ENCODE measurements at places on chromosomes 16 and 17.

DNA sequence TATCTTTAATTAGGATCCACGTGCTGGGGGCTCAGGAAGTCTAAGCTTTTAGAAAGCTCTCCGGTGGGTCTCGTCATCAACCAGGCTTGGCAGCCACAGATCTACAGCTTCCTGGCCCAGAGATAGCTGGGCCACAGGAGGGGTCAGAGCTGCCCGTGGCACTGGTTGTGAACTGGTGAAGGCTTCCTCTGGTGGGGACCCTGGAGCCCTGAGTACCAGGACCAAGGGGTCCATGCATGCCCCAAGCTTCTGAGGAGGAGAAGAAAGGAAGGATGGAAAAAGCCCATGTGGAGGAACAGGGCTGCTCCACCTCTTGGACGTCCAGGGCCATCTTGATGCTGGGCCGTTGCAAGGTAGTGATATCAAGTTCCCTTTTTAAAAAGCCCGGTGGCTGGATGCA lies 13.3 kb downstream of the RMI2 start:
- no peak for DNase-seq

DNA sequence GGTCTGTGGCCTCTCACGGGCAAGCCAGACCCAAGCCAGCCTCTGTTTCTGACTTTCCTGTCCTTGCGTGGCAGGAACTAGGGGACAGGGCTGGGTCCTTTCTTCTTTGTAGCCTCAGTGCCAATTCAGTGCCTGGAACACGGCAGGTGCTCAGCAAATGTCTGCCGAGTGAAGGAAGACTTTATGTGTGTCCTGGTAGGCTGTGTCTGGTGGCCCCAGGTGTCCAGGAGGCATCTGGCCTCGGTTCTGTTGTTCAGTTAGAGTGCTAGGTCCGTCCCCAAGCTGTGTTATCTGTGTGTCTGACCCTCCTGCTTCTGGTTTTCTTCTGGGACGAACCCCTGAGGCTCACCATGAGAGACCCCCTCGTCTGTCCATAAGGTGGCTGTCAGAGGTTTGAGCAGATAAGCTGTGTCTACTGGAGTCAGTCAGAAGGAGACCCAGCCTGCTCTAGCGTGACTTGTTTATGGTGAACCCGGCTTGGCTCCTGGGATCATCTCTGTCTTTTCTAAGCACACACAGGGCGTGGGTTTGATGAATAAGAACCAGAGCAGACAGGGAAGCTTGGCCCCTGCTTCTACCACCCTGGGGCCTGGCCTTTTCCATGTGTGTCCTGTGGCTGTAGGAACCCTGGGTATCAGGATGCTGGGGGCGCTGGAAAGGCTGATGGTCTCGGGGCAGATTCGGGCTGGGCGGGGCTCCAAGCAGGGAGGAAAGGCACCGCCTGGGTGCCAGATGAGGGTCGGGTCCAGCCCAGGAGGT lies 39.3 kb downstream of the ENGASE start:
- DNase-seq: no peak

GRCh38 chr17:60392845-60393702 lies 1.1 kb upstream of the USP32 start:
- DNase-seq: peak; percentile 63

GRCh38 chr16:74667255-74667700 lies 601 bp upstream of the RFWD3 start:
- peak; percentile 35 for DNase-seq

DNA sequence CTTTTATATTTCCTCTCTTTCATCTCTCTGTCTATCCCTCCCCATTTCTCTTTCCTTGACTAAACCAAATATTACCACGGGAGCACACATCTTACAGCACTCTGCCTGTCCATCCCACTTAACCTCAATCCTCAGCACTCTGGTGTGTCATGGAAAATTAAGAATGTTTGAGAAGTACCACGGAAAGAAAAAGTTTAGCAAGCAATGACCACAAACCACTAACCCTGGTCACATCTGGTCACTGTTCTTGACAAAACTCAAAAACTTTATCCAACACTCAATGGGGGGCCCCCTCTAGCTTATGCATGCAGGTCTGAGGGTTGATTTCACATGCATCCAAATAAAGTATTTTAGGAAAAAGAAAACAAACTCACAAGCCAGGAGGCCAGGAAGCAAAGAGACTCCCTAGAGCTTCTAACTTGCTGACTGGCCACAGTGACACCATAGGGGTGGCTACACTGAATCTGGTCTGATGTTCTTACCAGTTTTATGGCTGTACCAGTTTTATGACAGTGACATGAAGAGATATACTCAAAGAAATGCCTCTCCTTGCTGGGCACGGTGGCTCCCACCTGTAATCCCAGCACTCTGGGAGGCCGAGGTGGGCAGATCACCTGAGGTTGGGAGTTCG lies 229.2 kb downstream of the STX8 start:
- no peak for DNase-seq

- DNase-seq: no peak
Measured at GRCh38 chr17:74808714-74809430, 32.7 kb upstream of the NAT9 start.

DNA sequence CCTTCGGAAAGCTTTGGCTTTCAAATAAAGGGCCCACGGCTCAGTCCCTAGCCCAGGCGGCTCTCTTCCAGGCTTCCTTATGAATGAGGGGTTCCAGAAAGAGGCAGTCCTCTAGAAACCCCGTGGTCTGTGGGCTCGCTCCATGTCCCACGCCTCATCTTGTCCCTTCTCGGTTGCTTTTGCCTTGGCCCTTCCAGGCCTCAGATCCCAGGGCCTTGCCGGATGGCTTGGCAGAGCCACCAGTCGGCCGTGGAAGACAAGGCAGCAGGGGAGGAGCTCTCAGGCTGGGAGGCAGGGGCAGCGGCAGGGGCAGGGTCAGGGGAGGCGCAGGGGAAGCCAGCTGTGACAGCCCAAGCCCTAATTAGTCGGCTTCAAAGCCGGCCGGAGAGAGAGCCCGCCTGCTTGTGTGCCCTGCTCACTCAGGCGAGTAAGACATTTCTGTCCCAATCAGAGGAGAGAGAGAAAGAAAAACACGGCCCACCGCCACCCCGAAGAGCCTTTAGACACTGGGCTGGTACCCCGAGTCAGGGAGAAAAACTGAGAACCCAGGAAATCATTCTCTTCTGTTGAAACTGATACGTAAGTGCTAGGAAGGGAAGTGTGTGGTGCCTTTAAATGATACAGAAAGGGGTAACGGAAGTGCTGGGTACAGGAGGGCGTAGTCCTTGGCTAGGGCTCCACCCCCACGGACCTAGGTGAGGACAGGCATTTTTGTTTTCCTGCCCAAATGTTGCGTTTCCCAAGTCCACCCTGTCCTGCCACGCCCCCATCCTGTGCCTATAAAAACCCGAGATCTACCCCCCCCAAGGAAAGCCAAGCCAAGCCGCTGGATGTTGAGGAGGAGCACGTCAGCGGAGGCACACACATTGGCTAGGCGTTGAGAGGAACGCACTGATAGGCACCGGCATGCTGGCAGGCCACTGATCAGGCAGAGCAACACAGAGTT lies 27.8 kb upstream of the MEIOC start:
- no peak for DNase-seq

DNA sequence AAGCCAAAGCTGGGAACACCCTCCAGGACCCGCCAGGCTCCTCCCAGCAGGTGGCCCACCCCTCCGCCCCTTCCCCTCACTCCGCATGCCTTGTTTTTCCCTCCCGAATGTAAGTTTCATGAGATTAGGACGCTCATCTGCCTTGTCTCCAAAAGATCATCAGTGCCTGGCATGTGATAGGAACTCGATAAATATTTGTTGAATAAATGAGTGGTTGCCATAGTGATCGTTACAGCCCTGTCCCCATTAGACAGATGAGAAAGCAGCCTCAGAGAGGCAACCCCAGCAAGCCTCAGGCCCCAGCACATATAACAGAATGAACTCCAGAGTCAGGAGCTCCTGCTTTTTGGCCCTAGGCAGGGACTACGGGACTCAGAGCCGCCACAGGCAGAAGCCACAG lies 5.0 kb downstream of the CAMKK1 start:
- DNase-seq: no peak

DNA sequence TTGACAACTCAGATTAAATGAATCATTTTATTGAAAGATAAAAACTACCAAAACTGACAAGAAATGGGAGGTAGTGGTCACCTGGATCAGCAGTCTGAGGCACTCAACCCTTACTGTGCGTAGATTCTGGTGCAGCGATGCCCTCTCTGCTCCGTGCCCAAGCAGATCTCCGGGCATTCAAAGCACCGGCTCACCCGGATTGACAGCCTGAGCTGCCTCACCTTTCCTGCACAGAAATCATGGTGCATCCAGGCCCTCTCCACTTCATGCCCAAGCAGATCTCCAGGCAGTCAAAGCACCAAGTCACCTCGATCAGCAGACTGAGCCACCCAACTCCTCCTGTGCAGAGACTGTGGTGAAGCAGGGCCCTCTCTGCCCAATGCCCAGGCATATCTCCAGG lies 196.8 kb downstream of the CA10 start:
- no peak for DNase-seq
